ENCODE measurements at places on chromosomes 5 and 9.

DNA sequence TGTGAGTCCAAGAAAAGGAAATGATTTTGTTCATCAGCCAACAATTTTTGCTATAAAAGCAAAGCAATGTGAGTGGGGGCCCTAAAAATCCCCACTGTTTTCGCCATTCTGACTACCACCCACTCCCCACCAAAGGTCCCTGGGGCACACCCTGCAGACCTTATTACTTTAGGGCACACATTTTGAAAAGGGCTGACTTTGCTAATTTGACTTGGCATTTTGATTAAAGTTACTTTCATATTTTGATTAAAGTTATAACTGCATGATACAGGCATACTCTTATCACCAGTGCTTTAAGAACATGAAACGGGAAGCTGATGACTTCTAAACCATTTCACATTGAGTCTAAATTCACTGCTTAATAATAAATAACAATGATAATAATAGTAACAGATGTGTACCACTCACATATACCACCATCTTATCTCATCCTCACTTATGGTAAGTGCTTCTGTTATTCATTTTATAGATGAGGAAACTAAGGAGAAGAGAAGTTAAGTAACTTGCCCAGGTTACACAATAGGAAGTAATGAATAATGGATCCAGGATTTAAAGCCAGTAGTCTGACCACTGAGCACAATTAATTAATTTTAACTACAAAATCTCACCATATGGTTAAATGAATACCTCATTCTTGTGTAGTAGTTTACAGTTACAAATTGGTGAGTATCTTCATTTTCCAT, 25.4 kb upstream of the NR3C1 start:
- no peaks in the 10 kb centered on the region for H3K27me3 ChIP-seq
- H3K4me1 ChIP-seq: no peaks in the 10 kb centered on the region
- H3K36me3 ChIP-seq: no peaks in the 10 kb centered on the region
- H3K4me3 ChIP-seq: no peak overlapping the region
- no peak for DNase-seq

GRCh38 chr5:112848116-112848811, 12.8 kb upstream of the SRP19 start:
- H3K36me3 ChIP-seq: no peaks in the 10 kb centered on the region
- DNase-seq: no peak
- H3K4me1 ChIP-seq: no peaks in the 10 kb centered on the region
- H3K27ac ChIP-seq: no peak overlapping the region
- H3K27me3 ChIP-seq: no peaks in the 10 kb centered on the region

DNA sequence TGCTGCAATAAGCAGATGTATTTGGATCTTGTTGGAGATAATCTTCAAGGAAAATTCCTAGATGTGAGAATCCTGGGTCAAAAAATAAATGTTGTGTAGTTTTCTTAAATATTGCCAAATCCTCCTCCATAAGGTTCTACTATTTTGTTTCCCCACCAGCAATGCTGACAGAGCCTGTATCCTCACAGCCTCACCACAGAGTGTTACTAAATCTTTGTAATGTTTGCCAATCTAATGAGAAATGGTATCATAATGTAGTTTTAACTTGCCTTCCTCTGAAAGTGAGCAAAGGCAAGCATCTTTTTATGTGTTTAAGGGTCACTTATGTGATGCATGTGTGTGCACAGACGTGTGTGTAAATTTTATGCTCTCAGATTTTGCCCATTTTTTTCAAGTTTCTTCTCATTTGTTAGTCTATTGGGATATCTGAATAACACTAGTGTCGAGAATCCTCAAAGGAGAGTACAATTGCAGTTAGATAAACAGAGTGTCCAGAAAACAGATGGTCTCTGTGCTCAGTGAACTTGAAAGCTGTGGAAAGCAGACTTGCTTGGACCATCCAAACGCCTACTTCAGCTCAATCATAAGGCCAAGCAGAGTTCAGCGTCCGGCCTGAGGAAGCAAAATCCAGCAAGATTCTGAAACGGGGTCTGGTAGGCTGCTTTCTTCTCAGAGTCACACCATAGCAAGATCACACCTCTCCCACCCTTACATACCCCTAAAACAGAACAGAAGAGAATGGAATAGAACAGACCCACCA, 35.7 kb upstream of the UGT3A1 start:
- H3K4me3 ChIP-seq: no peak overlapping the region
- no peaks in the 10 kb centered on the region for H3K36me3 ChIP-seq
- no peak overlapping the region for H3K27ac ChIP-seq
- DNase-seq: no peak
- no peaks in the 10 kb centered on the region for H3K27me3 ChIP-seq
- H3K4me1 ChIP-seq: no peaks in the 10 kb centered on the region

GRCh38 chr5:172841256-172841655, 7.2 kb downstream of the ERGIC1 start:
- H3K4me1 ChIP-seq: no peaks in the 10 kb centered on the region
- no peaks in the 10 kb centered on the region for H3K27me3 ChIP-seq
- no peaks in the 10 kb centered on the region for H3K36me3 ChIP-seq

GRCh38 chr5:90876366-90876765, 317.8 kb downstream of the ADGRV1 start:
- no peaks in the 10 kb centered on the region for H3K27me3 ChIP-seq
- H3K36me3 ChIP-seq: no peaks in the 10 kb centered on the region
- peaks cover 2% of the 10 kb centered on the region for H3K4me1 ChIP-seq
- DNase-seq: no peak
- H3K4me3 ChIP-seq: no peak overlapping the region

- H3K27me3 ChIP-seq: peaks cover 3% of the 10 kb centered on the region
- no peak overlapping the region for H3K4me3 ChIP-seq
- H3K4me1 ChIP-seq: no peaks in the 10 kb centered on the region
- no peaks in the 10 kb centered on the region for H3K36me3 ChIP-seq
Measured at GRCh38 chr9:130262061-130262745, 3.4 kb upstream of the HMCN2 start.

- no peak for DNase-seq
- H3K27ac ChIP-seq: no peak overlapping the region
- H3K4me3 ChIP-seq: no peak overlapping the region
- no peaks in the 10 kb centered on the region for H3K27me3 ChIP-seq
Measured at GRCh38 chr5:146101646-146102045, 3.7 kb downstream of the PLAC8L1 start.

DNA sequence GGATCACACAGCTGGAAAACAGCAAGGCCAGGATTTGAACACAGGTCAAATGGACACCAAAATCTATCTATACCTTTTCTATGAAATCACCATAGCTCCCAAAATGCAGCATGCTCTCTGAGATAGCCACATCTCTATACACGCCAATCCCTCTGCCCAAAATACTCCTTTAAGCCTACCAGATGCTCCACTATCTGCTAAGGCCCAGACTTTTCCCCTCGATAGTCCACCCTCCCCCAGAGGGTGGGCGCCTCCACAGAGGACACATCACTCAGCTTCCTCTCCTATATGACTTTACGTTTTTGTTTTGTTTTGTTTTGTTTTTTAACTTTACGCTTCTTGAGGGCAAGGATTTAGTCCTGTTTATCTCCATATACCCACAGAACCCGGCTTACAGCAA, 46.8 kb downstream of the MTMR12 start:
- peaks cover under 1% of the 10 kb centered on the region for H3K36me3 ChIP-seq
- H3K27ac ChIP-seq: no peak overlapping the region
- H3K4me3 ChIP-seq: no peak overlapping the region
- no peaks in the 10 kb centered on the region for H3K27me3 ChIP-seq

- no peaks in the 10 kb centered on the region for H3K36me3 ChIP-seq
- H3K4me3 ChIP-seq: no peak overlapping the region
- no peaks in the 10 kb centered on the region for H3K27me3 ChIP-seq
- no peaks in the 10 kb centered on the region for H3K4me1 ChIP-seq
- DNase-seq: no peak
Measured at GRCh38 chr5:178343306-178343705, 110.7 kb upstream of the PHYKPL start.

- no peaks in the 10 kb centered on the region for H3K4me1 ChIP-seq
- DNase-seq: no peak
- H3K27ac ChIP-seq: no peak overlapping the region
- no peaks in the 10 kb centered on the region for H3K36me3 ChIP-seq
Measured at GRCh38 chr9:126423142-126423915, 96.7 kb downstream of the MVB12B start.

DNA sequence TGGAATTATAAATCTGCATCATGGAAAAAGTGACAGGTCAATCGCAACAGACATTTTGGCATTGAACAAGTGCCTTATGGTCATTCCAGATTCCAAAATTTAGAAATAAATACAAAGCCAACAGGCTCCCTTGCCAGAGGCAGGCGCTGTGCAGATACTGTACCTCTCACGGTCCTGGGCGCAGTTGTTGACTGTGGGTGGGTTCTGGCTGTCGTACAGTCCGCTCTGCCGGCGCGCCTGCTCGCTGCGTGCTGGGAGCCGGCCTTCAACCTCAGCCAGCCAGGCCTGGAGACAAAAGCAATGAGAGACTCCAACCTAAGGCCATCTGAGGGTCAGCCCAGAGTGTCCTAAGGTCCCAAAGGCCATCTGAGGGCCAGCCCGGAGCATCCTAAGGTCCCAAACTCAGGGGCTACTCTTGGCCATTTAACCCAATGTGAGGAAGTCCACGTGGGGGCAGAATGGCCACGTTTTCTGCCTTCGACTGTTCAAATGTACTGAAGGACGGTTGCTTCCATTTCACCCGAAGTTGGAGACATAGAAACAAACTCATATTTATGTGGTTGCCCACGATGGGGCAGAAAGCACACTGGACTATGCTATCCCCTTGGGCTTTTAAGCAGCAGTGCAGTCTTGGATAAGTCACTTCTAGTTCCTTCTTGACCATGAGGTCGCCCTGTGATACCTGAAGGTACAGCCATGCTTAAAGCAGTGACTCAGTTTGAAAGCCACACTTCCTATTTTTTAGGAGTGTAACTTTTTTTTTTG, 65.2 kb downstream of the USP20 start:
- peaks cover 2% of the 10 kb centered on the region for H3K36me3 ChIP-seq
- no peaks in the 10 kb centered on the region for H3K27me3 ChIP-seq
- no peaks in the 10 kb centered on the region for H3K4me1 ChIP-seq
- no peak overlapping the region for H3K4me3 ChIP-seq
- no peak for DNase-seq
- no peak overlapping the region for H3K27ac ChIP-seq

All from aorta (tissue), 5 donors.